IPS-NIHi11 (cell line): ENCODE measurements at places on chromosomes 3 and 15.
A peak's percentile ranks its signal among the peaks of the same experiment; 100 is the strongest.

GRCh38 chr3:77303955-77304699 lies 264.2 kb downstream of the ROBO2 start:
- no peak for DNase-seq

DNA sequence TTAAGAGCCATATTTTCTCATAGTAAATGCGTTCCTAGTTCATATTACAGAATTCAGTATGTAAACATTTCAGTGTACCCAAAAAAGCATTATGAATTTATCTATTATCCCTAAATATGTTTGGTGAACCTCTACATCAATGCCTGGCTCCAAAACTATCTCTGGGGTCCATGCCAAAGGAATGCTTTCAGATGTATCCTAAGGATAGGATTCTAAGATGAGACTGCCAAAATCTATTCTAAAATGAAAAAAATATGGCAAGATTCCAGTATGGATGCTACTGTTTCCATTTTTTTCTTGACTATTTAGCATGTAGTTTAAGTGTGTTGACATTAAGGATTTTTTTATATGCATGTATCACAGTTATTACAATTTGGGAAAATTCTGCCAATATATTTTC lies 18.8 kb downstream of the EIF5A2 start:
- DNase-seq: no peak

GRCh38 chr3:184078851-184079250 lies 18.0 kb upstream of the HTR3E start:
- no peak for DNase-seq

DNA sequence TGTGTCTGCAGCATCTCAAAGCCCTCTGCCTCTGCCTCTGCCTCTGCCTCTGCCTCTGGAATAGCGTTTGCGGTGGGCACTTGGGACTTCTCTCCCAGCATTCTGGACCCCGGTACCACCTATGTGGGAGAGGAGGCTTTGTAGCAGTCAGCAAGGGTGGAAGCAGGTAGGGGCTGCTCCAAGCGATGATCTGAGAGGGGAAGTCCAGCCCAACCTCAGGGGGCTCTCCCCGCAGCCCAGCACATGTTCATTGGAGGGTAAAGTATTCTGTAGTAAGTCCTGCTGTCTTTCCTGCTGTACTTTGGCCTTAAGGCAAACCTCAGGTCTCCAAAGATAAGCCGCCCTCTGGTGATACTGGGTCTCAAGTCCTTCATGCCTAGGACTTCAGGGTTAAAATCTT lies 68.6 kb downstream of the FAM174B start:
- no peak for DNase-seq

DNA sequence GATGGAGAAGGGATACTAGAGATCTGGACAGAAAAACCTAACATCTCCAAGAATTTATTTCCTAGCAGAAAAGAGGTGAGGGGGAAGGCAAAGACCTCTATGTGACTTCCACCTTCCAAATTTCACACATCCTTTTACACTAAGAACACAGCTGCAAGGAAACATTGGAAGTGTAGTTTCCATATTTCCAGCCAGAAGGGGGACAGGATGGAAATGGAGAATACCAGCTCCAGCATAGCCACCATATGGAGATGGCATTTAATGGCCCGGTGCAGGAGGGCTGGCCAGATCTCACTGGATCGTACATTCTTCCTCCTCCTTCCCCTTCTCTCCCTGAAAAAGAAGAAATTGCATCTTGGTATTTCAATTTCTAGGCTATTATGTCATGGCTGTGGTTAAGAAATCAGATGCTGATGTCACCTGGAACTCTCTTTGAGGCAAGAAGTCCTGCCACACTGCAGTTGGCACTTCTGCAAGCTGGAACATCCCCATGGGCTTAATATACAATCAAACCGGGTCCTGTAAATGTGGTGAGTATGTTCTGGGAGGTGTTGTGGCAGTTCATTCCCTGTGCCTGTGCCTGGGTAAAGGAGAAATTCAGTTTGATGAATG lies 36.9 kb upstream of the TF start:
- DNase-seq: no peak

DNA sequence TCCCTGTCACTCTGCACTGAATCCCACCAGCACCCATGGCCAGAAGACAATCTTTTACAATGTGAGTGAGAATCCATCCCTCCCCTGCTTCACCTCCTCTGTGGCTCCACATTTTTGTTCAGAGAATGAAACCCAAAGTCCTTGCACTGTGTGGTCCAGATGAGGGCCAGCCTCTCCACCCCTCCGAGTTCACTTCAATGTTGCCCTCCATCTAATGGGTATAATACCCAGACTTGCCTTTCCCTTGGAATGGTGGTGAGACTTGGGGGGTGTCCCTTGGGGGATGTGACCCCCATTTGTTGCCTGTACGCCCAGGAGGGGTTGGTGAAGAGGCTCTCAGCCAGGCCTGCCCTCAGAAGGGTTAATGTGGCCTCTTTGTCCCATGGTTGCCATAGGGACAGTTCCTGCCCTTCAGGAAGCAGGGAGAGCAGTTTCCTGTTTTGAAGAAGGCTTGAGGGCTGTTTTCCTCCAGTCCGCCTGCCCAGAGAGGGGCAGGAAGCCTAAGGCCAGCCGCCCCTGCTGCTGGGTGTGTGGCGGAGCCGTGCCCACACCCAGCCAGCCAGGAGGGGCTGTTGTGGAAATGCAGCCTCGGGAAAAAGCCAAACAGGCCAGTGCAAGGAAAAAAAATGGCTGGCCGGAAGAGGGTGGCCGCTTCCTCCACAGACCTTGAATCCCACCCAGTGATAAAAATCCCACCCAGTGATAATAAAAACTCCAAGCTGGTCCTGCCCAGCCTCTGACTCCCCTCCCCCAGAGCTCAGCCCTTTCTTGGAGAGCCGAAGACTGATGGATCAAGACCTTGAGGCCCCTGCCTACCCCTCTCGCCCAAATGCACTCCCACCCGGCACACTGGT lies 14.6 kb upstream of the FGD5 start:
- DNase-seq: no peak

DNA sequence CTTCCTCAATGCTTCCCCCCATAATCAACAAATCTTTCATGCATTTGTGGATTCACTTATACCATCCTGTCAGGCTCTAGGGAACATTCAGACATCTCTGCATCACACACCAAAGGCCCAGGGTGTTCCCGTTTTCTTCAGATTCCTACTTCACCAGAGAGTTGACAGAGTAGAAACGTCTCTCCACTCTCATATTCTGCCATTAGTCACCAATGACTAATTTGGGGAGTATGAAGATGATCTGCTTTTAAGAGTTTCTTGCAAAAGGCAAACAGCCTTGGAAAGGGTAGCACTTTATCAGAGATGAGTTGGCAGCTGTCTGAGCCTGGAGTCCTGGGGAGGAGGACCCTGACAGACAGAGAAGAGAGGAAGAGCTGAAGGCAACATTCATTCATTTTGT lies 55.8 kb upstream of the DGKG start:
- DNase-seq: no peak

DNA sequence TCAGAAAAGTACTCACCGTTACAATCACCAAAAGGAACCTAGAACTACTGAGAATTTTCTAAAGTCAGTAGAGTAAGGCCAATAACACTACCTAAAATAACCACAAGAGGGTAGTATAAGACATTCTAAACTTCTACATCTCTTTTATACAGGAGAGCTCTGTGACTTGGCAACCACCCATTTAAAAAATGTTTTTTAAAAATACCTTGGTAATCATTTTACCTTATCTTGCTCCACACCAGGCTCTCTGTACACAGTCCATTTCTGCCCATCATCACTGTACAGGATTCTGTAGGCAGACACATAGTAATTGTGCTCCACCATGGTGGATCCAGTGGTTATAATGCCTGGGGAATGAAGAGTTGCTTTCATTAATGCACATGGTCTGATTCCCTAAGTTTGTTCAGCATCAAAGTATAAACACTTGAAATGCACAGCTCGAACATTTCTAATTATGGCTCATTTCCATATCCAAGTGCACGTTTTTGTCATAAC lies 54.5 kb downstream of the ST3GAL6 start:
- peak; percentile 46 for DNase-seq

- DNase-seq: no peak
Observed at GRCh38 chr3:492586-493316, 296.2 kb downstream of the CHL1 start.

DNA sequence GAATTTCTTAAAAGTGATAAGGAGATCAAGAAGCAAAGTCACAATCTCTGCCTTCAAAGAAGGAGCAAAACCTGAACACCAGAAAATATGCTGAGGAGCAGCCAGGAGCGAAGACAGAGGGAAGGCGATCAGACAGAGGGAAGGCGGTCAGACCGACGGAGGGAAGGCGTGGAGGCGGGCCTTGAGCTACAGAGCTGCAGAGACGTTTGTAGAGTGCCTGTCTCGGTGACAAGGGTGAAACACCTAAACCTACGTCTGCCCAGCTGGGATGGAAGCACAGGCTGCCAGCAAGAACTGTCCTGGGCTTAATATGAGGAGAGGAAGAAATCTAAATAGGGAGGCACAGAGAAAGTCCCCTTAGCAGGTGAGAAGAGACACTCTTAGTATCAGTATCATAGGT lies 476.0 kb downstream of the OCA2 start:
- DNase-seq: no peak

DNA sequence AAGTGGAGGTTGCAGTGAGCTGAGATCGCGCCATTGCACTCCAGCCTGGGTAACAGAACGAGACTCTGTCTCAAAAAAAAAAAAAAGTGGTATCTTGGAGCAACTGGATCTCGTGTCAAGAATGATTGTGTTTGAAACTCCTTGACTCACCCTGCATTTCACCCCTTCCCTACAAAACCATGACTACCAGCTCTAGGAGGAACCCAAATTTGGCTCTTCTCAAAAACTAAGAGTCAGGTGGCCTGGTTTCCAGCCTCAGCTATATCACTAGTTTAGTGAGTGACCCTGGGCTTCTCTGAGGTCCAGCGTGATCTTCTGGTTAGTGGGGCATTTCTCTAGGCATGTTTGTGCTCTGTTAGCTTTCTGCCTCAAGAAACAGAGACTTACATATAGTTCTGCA lies 222.1 kb downstream of the FAM43A start:
- DNase-seq: no peak
